ENCODE measurements at places on chromosomes 3 and 15. TPM values are rescaled to one million over a fixed set of nuclear protein-coding genes. Genes with fewer than 3 reads are reported as not detected.

DNA sequence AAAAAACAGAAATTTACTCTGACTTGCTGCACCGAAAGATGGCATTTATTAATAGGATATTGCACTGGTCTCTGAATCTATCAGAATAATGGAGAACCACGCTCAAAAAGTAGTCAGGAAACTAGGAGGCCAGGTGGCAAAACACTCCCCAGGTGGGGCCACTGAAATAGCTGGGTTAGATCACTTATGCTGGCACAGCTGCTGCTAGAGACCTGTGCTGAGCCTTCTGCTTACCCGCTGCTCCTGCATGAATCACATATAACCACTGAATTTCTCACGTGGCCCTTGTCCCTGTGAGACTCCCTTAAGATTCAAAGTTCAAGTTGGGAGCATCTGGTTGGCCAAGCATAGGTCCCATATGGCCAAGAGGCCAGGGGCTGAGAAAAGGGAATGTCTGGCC lies 66.0 kb upstream of the OXTR start:
- no peaks in the 10 kb centered on the region for H3K27me3 ChIP-seq
- no peaks in the 10 kb centered on the region for H3K36me3 ChIP-seq
- no peak overlapping the region for H3K4me3 ChIP-seq
- no peak for DNase-seq
- no peak overlapping the region for H3K27ac ChIP-seq

DNA sequence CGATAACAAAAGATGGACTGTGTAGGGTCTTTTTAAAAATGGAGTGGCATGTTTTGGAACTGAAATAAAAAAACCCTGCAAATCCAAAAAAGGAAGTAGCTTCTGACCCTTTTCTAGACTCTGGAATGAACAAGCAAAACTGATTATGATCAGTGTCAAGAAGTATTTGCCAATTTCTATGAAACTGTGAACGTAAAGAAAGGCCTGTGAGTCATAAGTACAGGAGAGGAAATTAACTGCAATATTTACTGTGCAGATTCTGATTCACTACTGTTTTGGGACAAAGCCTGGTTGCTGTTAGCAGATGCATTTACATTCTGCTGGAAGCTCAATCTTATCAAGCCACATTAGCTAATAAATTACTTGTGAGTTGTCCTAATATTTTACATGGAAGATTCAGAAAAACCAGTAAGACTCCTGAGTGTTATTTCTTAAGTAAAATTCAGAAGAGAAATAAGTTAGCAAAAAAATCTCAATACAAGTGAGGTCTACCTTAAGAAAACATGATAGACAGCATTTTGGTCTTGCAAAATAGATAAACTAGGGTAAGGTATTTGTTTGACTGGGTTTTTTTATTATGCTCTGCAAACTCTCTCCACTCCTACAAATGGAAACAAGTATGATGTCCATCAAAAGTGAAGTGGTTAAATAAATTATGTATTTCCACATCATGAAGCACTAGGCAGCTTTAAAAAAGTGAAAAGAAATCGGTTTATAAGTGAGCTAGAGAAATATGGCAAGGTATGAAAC lies 90.2 kb upstream of the LMOD3 start:
- H3K27me3 ChIP-seq: no peaks in the 10 kb centered on the region
- H3K4me3 ChIP-seq: no peak overlapping the region
- H3K4me1 ChIP-seq: peaks cover 6% of the 10 kb centered on the region
- H3K27ac ChIP-seq: no peak overlapping the region
- no peak for DNase-seq

GRCh38 chr3:196969134-196969659 lies 564 bp upstream of the PIGZ start:
- H3K27ac ChIP-seq: peak overlapping the region; percentile 51
- no peaks in the 10 kb centered on the region for H3K36me3 ChIP-seq
- H3K4me3 ChIP-seq: peak overlapping the region; percentile 48
- H3K4me1 ChIP-seq: no peaks in the 10 kb centered on the region

DNA sequence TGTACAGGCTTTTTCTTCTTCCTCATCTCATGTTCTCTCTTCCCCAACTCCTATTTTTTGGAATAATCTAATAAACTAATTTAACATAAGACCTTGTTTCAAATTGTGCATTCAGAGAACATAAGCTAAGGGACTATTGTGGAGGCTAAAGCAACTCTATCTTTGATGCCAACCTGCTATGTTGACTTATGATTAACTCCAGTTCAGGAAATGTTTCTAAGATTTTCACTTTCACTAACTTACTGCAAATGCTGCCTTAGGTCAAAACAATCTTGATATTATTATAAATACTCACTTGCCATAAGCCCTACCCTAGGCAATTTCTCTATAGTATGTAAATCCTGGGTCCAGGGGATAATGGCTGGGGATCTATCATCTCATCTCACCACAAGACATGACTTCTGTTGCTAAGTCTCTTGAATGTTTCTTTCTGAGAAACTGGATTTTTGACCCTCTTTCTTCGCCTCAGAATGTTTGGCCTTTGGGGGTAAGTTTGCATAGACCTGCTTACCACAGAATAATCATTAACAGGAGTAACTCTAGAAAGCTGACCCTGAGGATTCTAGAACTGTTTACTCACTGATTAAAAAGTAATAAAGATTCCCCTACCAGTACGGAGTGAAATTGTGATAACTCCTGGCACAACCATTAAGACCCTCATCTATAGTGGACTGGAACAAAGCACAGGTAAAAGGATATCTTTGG lies 768.1 kb downstream of the GBE1 start:
- H3K4me3 ChIP-seq: no peak overlapping the region
- no peak overlapping the region for H3K27ac ChIP-seq
- DNase-seq: no peak
- no peaks in the 10 kb centered on the region for H3K4me1 ChIP-seq
- no peaks in the 10 kb centered on the region for H3K36me3 ChIP-seq

- no peaks in the 10 kb centered on the region for H3K27me3 ChIP-seq
- H3K27ac ChIP-seq: no peak overlapping the region
- DNase-seq: no peak
- H3K4me1 ChIP-seq: no peaks in the 10 kb centered on the region
- H3K36me3 ChIP-seq: no peaks in the 10 kb centered on the region
Observed at GRCh38 chr3:23219552-23219951, 16.4 kb downstream of the UBE2E2 start.

DNA sequence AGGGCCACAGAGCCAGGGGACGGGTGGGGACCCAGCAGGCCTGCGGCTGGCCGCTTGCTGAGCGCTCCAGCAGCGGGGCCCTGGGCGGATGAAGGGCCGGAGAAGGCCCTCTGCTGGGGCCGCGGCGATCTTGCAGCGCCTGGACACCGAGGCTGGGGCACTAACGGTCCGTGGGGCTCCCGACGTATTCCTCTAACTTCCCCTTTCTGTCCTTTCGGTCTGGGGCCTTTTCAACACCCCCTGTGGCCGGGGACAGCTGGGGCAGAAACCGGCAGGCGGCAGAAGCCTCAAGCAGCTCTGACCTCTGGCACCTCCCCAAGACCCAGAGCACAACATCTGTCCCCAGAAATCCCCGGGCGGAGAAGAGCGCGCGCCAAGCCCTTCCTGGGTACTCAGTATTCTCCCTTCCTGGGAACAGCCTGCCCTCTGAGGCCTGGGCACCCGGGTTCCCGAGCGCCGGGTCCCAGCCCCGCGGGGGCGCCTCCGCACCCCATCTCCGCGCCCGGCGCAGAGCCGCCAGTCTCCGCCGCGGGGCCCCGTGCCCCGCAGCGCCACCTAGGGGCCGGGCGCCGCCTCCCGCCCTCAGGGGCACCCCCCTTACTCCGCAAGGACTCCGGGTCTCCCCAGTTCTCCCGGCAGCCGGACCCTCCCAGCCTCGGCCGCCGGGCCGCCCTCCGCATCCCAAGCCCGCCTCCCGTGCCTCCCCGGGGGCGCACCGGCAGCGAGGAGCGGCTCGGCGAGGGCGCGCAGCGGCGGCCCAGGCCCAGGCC lies 582 bp upstream of the SLCO3A1 start:
- peaks cover 46% of the 10 kb centered on the region for H3K4me1 ChIP-seq
- H3K36me3 ChIP-seq: no peaks in the 10 kb centered on the region
- no peaks in the 10 kb centered on the region for H3K27me3 ChIP-seq
- DNase-seq: peak; percentile 85

GRCh38 chr15:78734451-78735064 lies 76.7 kb downstream of the ADAMTS7 start:
- no peak for DNase-seq
- H3K27ac ChIP-seq: no peak overlapping the region
- H3K36me3 ChIP-seq: no peaks in the 10 kb centered on the region
- no peaks in the 10 kb centered on the region for H3K4me1 ChIP-seq
- H3K4me3 ChIP-seq: no peak overlapping the region
- no peaks in the 10 kb centered on the region for H3K27me3 ChIP-seq

DNA sequence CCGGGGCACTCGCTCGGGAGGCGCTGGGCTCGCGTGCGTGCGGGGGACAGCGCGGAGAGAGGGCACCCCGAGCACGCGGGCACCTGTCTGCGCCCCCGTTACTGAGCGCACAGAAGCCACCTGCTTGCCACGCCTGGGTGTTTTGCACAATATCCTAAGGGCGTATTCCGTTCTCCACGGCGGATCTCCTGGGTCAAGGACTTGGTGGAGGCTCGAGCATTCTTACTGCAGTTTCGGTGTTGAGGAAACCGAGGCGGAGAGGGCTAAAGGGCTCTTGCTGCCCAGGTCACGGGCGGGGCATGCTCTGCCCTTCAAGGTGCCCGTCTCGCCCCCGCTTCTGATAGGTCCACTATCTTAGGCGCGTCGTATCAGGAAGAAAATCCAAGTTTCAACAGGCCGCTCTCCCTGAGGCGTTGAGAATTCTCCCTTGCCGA lies 526 bp downstream of the GPD1L start:
- H3K4me1 ChIP-seq: peaks cover 18% of the 10 kb centered on the region
- H3K4me3 ChIP-seq: peak overlapping the region; percentile 77
- no peaks in the 10 kb centered on the region for H3K36me3 ChIP-seq
- no peak for DNase-seq
- peak overlapping the region; percentile 68 for H3K27ac ChIP-seq
- no peaks in the 10 kb centered on the region for H3K27me3 ChIP-seq

DNA sequence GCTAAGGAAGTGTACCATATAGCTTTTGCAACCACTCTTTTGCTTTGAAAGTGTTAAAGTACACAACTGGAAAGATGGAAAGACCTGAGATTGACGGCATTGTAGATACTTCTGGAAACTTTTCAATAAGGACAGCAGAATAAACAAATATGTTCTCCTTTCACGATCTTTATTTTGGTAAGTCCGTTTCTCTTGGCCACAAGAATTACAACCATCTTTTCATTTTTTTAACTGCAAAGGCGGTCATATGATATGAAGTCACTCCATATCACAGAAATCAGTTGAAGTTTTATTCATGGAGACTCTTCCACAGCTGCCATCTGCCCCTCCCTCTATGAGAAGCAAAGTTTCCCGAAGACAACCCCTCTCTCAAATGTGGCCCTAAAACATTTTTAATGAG lies 303.4 kb upstream of the ICE2 start:
- no peaks in the 10 kb centered on the region for H3K27me3 ChIP-seq
- DNase-seq: no peak
- H3K4me1 ChIP-seq: no peaks in the 10 kb centered on the region

DNA sequence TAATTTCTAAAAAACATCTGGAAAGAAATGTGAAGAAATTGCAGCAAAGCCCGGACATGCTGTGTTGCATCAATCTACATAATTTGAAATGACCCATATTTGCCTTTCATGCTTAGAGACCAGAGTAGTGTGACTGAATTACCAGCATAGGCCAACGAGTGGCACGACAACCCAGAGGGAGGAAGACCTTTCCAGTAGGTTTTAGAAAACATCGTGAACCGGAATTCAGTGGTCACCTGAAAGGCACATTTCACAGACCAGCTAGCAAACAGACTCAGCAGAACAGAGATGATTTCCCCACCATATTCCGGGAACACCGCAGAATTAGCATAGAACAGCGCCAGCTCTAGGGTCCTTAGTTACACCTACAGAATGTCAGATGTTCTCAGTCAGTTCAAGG lies 620.0 kb upstream of the ZNF385D start:
- no peak overlapping the region for H3K27ac ChIP-seq
- no peaks in the 10 kb centered on the region for H3K4me1 ChIP-seq
- H3K27me3 ChIP-seq: no peaks in the 10 kb centered on the region

GRCh38 chr3:184405075-184406030 lies 25.5 kb downstream of the CHRD start:
- H3K27me3 ChIP-seq: no peaks in the 10 kb centered on the region
- no peaks in the 10 kb centered on the region for H3K4me1 ChIP-seq
- H3K4me3 ChIP-seq: no peak overlapping the region
- H3K36me3 ChIP-seq: no peaks in the 10 kb centered on the region

GRCh38 chr15:85984241-85984640 lies 95.4 kb upstream of the AGBL1 start:
- H3K4me3 ChIP-seq: no peak overlapping the region
- DNase-seq: no peak
- H3K36me3 ChIP-seq: no peaks in the 10 kb centered on the region
- no peaks in the 10 kb centered on the region for H3K4me1 ChIP-seq

DNA sequence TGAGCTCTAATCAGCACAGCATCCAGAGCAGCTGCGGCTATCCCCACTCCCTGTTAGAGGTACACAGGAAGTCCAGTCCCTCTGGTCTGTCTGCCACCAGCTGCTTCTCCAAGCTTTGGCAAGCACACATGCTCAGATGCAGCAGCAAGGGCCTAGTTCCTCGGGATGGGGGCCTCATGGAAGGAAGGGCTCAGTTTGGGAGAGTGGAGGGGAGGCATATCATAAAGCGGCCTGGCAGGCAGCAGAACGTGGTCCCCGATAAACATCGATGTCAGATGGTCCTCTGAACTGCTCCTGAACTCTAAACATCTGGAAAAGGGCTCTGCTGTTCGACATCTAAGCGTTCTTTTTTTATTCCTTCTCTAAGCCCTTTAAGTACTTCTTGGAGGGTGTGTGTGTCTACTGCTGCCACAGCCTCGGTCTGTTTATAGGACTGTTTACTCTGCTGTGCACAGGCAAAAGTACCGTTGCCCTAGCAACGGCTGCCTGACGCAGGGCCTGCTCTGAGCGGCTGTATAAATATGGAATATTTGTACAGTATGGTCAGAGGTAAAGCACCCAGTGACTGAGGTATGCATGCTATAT lies 74.6 kb downstream of the PRICKLE2 start:
- no peaks in the 10 kb centered on the region for H3K36me3 ChIP-seq
- H3K4me1 ChIP-seq: no peaks in the 10 kb centered on the region
- H3K4me3 ChIP-seq: no peak overlapping the region
- H3K27me3 ChIP-seq: no peaks in the 10 kb centered on the region

GRCh38 chr3:136802481-136802996 lies 16.4 kb upstream of the SLC35G2 start:
- no peaks in the 10 kb centered on the region for H3K36me3 ChIP-seq
- no peak overlapping the region for H3K27ac ChIP-seq

DNA sequence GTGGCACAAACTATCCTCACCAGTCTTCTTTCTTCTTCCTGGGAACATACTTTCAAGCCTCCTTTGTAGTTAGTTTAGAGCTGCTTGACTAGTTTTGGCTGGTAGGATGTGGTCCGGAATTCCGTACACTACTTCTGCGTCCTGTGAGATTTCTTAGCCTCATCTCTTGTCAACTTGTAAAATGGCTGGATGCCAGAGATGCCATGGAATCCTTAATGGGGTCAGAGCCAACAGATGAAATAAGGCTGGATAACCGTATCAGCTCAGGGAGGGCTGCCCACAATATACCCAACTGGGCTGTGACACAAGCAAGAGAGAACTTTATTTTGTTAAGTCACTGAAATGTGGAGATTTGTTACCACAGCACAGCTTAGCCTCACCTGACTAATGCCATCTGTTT lies 466.9 kb upstream of the MDFIC2 start:
- no peaks in the 10 kb centered on the region for H3K36me3 ChIP-seq
- no peak for DNase-seq
- no peak overlapping the region for H3K4me3 ChIP-seq

Gene TGM5
- not detected for total RNA-seq

Gene KCNAB1
- not detected for total RNA-seq

Gene SAMMSON
- not detected for total RNA-seq

Gene REC114
- total RNA-seq: not detected

Gene COMMD4
- total RNA-seq: 24.0 TPM

Gene HYAL1
- 0.51 TPM for total RNA-seq

Gene TRH
- total RNA-seq: not detected

Gene MST1
- total RNA-seq: 12.8 TPM
